ENCODE measurements at places on chromosomes 6 and 20. TPM values are rescaled to one million over a fixed set of nuclear protein-coding genes. Genes with fewer than 3 reads are reported as not detected.
A peak's percentile ranks its signal among the peaks of the same experiment; 100 is the strongest.

DNA sequence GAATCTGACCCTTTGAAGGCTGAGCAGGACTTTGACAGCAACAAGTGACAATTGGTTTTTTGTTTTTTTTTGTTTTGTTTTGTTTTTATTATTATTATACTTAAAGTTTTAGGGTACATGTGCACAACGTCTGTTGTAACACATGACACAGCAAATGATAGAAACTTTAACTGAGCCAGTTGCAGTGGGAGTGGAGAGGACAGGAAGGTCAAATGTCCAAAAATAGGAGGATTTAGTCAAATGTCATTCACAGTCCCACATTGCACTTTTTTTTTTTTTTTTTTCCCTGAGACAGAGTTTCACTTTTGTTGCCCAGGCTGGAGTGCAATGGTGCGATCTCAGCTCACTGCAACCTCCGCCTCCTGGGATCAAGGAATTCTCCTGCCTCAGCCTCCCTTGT is 223.0 kb downstream of the HIVEP2 start:
- DNase-seq, result no peak

GRCh38 chr20:64116016-64116415 is 8.7 kb upstream of the NPBWR2 start:
- DNase-seq, result no peak

GRCh38 chr6:15427331-15428070 is 181.6 kb downstream of the JARID2 start:
- no peak for DNase-seq

DNA sequence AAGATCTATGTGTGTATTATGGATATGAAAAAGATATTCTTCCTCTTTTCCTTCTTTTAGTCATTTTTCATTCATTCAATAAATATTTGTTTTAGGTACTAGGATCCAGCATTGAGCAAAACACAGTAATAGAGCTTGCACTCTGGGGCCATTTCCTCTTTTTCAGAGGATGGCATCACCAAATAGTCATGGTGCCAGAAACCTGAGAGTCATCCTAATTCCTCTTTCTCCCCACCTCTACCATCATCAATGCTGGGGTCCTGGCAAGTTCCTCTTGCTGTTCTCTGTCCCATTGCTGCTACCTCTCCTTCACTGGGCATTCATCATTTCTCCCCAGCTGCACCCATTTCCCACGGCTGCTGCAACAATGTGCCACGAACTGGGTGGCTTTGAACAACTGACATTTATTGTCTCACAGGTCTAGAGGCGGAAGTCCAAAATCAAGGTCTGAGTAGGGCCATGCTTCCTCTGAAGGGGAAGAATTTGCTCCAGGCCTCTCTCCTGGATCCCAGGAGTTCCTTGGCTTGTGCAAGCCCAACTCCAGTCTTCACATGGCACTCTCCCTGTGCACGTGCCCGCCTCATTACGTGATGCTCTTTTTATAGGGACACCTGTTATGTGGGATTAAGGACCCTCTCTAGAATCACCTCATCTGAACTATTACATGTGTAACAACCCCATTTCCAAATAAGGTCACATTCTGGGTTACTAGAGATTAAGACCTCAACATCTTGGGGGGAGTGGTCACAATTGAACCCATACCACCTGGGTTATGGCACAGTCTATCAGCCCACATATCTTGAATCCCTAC is 9.5 kb upstream of the IGF2R start:
- DNase-seq, result peak; percentile 45

GRCh38 chr20:17967521-17968365 is 851 bp downstream of the SNX5 start:
- peak; percentile 36 for DNase-seq

GRCh38 chr6:46521464-46521971 is 30.3 kb upstream of the RCAN2 start:
- DNase-seq, result no peak

GRCh38 chr6:1088492-1089001 is 223.4 kb upstream of the FOXQ1 start:
- no peak for DNase-seq

- no peak for DNase-seq
These were observed 129.8 kb downstream of the FOXO3 start for GRCh38 chr6:108690326-108691049.

- DNase-seq, result no peak
These were observed 7.4 kb downstream of the SLC52A3 start for GRCh38 chr20:760751-761417.

GRCh38 chr6:17945111-17945510 is 42.3 kb downstream of the KIF13A start:
- no peak for DNase-seq

GRCh38 chr6:151036869-151037680 is 171.6 kb downstream of the MTHFD1L start:
- DNase-seq, result no peak

- no peak for DNase-seq
These were observed 18.9 kb upstream of the NXT1 start for GRCh38 chr20:23331450-23332350.

DNA sequence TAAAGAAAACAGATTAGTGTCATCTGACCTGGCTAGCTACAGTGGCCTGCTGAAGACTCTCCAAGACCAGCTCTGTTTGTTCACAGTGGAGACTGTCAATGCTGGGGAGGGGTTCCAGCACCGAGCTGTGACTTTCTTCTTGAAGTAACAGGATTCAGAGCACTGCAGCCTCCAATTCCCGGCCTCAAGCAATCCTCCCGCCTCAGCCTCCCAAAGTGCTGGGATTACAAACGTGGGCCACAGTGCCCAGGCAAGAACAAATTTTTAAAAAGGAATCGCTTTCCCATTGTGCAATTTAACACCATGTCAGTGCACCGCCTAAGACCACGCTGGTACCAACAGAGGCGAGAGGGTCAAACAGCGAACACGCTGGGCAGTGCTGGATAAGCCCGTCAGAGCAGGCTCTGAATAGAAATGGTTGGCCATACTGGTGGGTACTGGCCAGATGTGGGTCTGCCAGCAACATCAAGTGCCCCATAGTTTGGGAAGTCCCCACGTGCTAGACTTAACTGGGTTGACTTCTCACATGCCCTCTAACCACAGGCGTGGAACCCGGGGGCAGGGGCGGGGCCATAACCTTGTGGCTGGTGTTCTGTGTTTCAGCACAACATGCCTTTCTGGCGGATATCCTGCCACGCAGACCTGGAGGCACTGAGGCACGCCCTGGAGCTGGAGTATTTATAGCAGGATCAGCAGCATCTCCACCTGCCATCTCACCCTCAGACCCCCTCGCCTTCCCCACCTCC is 168.9 kb downstream of the ZMYND8 start:
- no peak for DNase-seq

DNA sequence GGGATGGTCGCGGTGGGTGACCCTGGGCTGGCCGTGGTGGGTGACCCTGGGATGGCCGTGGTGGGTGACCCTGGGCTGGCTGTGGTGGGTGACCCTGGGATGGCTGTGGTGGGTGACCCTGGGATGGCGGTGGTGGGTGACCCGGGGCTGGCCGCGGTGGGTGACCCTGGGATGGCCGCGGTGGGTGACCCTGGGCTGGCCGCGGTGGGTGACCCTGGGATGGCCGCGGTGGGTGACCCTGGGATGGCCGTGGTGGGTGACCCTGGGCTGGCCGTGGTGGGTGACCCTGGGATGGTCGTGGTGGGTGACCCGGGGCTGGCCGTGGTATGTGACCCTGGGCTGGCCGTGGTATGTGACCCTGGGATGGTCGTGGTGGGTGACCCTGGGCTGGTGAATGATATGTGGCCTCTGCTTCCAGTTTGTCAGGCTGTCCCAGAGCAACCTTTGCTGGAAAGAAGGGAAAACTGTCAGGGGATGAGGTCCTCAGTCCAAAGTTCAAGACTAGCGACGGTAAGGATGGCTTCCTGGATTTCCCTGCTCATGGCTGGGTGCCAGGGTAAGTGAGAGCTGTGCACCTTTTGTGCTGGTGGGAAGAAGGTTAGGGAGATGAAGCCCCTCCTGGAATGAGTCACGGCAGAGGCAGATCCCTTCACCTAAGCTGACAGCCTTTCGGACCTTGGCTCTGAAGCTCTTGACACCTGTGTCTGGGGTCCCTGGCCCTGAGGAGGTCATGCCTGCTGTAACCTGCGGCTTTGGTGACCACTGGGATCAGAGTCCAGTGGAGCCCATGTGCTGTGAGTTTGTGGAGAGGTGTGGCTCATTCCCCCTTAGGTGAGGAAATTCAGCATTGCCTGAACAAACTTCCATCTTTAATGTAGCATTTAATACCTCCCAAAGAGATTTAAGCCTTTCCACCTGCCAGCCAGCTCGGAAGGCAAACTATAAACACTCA is 19.1 kb upstream of the PCMTD2 start:
- DNase-seq, result no peak

DNA sequence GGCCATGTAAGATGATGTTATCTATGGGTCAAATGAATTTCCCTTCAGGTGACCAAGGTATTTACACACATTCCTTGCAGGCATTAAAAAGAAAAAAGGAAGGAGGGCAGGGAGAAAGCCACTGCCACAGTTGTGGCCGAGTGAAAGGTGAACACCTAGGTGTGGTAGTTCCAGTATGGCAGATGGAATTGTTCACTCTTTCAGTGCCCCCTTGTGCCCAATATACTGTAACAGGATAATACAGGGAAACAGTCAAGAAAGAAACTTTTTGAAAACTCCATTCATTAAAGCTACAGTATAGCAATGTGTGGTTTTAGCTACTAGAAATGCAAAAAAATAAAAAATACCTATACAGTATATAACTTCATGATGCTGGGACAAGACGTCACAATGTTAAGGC is 52.1 kb downstream of the BMP2 start:
- DNase-seq, result no peak

DNA sequence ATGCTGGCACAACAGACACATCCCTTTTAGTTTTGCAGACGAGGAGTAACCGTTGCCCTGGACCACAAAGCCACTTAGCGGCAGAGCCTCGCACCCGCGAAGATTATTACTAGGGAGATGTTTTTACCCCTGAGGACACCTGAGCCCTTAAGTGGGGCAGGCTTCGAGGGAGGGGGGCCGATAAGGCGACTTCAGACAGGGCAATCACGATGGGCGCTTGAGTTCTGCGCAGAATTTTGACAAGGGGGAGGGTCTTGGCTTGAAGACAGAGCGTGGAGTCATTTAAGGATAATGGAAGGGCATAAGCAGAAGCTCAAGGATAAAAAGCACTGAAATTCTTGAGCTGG is 650 bp upstream of the TTK start:
- no peak for DNase-seq

DNA sequence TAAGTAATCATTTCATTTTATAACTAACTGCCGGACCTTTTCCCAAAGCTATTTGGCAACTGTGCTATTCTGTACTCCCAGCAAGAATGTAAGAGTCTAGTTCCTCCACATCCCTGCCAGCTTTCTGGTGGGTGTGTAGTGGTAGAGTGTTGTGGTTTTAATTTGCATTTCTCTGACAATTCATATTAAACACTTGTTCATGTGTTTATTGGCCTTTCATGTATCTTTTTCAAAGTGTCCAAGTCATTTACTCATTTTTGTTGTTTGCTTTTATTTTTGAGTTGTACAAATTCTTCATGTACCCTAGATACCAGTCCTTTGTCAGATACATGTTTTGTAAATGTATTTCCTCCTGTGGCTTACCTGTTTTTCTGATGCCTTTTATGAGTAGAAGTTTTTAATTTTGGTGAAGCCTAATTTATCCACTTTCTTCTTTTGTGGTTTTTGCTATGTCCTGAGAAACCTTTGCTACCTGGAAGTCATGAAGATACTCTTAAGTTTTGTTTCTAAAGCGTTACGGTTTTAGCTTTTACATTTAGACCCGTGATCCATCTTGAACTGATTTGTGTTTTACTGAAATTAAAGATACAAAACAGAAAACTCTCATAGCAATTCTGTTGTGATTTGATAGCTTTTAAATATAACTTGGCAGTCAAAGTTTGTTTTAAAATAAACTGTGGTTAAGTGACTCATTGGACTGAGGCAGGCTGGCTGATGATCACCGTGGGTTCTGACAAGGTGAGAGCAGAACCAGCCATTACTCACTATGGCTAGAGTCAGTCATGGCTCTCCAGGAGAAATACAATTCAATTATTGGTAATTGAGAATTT is 8.0 kb downstream of the MYLIP start:
- no peak for DNase-seq

DNA sequence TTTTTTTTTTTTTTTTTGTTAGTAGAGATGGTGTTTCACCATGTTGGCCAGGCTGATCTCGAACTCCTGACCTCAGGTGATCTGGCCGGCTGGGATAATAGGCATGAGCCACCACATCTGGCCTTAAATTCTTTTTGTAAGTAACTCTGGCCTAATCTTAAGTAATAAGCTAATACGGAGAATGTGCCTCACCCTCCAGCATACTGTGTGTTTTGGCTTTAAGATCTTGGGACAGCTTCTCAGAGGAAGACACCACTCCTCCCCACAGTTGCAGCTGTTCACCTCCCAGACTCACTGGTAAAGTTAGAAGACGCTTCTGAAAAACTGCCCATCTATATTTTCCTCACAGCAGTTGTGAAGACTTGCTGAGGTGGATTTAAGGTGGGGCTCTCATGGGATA is 120.8 kb downstream of the CCDC170 start:
- DNase-seq, result no peak

DNA sequence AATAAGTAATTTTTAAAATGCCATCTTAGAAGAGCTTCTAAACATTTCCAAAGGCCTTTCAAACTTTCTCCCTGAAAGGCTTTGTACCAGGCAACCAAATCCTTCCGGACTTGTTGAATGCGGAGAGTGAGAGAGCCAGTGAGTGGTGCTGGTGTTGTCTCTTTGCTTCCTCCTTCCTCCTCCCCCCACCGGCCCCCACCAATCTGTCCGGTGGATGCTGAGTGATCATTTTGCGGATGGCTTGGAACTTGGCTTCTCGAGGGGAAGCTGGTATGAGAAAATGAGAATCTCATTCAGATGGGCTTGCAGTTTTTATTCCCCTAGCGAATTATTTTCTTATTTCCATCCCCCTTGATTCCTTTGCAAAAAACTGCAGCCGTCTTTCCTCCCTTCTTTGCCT is 97.3 kb downstream of the ANKRD60 start:
- DNase-seq, result peak; percentile 97

GRCh38 chr6:14176429-14176828 is 58.9 kb downstream of the CD83 start:
- DNase-seq, result no peak

The EFCAB8 gene
- total RNA-seq, result 0.28 TPM

The SRSF12 gene
- total RNA-seq, result 8.3 TPM

The RIPPLY2 gene
- 0.06 TPM for total RNA-seq

The SAMD3 gene
- total RNA-seq, result not detected

The WRNIP1 gene
- total RNA-seq, result 68.3 TPM

The OLIG3 gene
- not detected for total RNA-seq

All from SJCRH30 (cell line).